Caco-2 (cell line): ENCODE measurements at places on chromosomes 7 and 10.
A peak's percentile ranks its signal among the peaks of the same experiment; 100 is the strongest.

GRCh38 chr7:130923365-130923764 is 189.4 kb upstream of the KLF14 start:
- DNase-seq: no peak

DNA sequence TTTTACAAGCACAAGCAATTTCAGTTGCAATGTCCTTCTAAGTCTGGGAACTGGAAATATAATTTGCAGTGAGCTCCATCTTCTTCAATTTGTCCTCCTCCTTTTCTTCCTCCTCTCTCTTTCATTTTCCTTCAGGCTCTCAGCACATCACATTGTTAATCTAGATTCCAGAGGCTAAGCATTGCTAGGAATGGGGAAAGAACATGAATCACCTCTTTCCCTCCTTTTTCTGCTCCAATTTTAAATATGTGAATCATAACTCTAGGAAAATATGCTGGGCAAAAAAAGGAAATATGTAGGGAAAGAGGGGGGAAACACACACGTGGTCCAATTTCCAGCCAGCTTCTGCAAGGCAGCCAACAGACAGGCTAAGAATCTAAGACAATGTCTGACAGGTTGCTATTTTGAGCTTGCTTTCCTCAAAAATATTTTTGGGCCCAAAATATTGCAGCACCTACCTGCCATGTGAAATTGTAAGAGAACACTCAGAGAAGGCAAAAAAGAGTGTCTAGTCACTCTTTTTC is 72.7 kb upstream of the NUPR2 start:
- no peak for DNase-seq

DNA sequence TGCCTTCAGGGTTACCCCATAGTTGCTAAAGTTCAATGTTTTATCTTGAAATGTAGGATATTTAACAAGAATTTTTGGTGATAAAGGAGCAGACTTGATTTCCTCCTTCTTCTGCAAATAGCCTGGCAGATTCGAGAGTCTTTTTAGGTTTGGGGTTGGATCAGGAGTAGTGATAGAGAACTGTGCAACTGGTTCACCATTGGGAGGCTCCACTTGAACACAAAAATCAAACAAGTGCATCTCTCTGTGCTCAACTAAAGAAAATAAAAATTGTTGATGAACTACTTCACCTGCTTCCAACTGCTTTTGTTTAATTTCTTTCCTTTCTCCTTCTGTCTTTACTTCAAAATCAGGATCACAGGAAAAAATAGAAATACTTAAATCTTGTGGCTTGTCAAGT is 58.5 kb downstream of the MACC1 start:
- peak; percentile 10 for DNase-seq

DNA sequence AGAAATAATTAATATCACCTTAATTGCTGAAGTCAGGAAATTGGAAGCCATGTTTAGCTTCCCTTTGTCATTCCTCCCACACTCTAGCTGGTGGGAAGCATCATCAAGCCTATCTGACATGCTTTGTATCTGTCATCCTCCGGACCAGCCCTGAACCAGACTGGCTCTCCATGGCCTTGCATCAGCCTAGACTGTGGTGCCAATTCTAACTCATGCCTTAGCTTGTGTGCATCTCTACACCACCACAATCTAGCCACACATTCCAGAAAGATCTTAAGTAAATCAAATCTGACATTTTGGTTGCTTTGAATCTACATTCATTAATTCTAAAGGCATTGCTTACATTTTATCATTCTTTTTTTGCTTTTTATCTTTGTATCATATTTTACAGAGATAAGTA is 196.4 kb upstream of the VSTM2A start:
- no peak for DNase-seq
